Stimulated activated CD8-positive, alpha-beta memory T cell treated with anti-CD3 and anti-CD28 coated beads, Interleukin-4, amount 100 ng/mL, for 24 hours (primary cell): ENCODE measurements at places on chromosomes 11 and 22.

DNA sequence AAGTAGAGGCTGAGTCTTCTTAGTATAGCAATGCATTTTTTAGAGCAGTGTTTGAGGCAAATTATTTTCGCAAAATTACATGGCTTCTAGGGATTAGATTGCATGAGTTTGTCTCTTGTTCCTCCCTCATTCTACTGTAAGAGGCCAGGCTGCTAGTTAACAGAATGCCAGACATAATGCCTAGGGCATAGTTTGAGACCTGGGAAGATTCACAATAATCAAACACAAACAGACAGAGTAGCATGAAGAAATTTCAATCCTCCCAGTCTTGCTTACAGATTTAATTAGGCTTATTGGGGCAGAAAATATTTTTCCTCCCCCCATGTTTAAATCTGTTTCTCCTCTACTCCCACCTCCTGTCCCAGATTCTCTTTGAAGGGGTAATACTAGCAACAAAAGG is 48.3 kb downstream of the ARHGEF12 start:
- DNase-seq = no peak

DNA sequence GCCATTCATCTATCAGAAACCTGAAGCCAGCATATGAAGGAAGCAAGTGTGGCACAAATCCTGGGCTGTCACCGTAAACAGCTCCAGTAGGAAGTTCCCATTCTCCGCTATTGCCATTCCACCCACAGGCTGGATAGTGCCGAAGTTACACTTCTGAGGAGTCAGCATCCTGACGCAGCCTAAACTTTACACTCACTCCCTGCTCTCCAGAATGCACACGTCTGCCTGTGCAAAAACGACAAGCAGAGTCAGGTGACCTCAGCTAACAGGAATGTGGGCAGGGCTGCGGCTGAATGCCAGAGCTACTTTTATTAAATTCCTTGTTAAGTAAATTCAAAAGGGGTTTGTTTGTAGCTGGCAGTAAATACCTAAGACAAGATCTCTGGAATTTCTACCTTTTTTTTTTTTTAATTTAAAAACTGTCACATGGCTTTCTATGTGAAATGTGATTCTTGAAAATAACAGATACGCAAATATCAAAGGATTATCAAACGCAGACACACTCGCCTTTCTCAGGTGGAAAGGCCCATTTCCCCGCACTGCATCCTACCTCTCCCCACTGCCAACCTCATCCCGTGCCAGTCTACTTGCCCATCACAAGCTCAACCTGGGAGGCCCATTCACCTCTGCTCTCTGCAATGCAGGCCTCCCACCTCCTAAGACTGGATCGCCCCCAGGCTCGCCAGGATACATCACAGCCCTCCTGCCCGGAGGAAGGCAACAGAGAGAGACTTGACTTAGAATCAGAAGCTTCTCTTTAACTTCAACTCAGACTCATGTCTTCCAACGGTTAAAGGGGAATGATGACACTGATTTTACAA is 33.5 kb downstream of the NFRKB start:
- no peak for DNase-seq

GRCh38 chr22:17638182-17638431 is 450 bp upstream of the BCL2L13 start:
- DNase-seq = no peak

DNA sequence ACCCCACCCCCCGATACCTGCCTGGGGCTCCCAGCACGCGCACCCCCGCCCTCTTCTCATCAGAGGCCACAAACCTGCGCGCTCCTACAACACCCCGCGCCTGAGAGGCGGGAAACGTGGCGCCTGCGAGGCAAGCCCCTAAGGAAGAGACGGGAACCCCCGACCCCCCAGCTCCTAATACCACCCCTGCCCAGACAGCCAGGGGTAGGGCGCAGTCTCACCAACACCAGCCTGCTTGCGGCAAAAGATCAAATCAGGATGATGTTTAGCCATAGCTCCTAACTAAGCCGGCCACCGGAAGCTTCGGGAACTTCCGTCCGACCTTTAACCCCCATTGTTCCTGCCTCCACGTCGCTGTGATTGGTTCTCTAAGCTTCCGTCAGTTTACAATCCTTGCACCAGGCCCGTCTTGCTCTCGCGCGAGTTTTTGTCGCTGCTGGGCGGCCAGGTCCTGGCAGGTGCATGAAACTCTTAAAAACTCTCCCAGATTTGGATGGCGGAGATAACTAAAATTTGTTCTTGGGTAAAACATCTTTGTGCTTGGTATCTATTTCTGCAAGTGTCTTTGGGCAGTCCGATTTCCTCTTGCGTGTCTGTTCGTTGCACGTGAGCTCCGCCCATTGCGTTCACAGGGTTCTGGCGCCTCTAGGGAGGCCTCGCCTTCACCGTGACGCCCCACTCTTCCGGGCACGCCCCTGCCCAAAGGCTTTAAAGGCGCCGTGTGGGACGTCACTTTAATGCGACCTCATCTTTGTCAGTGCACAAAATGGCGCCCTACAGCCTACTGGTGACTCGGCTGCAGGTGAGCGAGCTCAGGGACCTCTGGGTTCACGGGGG is at the start of the genes ACO2 and PHF5A:
ACO2 (plus strand) TSS at position 737 of the 837 bp plus-strand sequence; CDS start at position 767, 30 bp downstream.
PHF5A (minus strand) TSS at position 312 of the 837 bp plus-strand sequence; CDS start at position 273, 39 bp downstream.
- peak; percentile 97 for DNase-seq

GRCh38 chr22:38824585-38824984 is 19.2 kb downstream of the NPTXR start:
- DNase-seq = peak; percentile 8

DNA sequence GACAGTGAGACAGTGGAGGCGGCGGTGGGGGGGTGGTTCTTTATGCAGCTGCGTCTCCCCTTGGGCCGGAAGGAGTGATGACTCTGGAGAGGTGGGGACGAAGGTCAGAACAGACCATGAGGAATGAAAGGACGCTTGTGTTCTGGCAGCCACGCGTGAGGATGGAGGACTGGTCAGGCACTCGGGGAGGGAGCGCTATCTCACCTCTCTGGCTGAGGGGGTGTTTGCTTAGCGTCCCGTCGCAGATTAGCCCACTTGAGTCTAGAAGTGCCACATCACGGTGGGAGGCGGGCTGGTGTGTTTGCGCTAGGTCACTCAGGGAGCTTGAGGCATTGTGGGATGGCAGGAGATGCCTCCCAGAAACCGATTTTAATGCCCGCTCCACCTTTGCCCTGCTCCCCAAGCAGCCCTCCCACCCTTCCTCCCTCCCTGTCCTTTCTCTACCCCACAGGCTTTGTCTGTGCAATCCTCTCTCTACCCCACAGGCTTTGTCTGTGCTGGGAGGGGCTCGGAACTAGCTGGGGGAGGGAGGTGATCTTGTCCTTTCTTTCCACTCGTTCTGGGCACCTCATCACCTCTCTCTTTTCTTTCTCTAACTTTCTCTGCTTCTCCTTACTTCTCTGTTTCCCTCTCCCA is 97.8 kb downstream of the PKNOX2 start:
- no peak for DNase-seq

DNA sequence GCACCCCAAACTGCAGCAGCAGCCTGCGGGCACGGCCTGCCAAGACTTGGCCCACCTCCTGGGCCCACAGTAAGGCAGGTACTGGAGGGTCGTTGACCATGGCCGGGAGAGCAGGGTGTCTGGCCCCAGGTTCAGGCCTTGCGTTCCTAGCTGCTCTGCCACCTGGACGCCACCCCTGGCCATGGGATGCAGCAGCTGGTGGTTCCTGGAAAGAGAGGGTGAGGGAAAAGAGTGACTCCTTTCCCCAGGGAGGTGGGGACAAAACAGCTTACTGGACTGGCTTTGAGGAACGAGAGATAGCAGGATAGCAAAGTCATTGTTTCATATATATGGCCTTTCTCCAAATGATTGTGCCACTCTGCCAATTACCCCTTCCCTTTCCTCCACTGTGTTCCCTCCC is 1.8 kb downstream of the BSCL2 start:
- no peak for DNase-seq

- no peak for DNase-seq
Observed at GRCh38 chr11:94077552-94078293, 50.9 kb upstream of the PANX1 start.

DNA sequence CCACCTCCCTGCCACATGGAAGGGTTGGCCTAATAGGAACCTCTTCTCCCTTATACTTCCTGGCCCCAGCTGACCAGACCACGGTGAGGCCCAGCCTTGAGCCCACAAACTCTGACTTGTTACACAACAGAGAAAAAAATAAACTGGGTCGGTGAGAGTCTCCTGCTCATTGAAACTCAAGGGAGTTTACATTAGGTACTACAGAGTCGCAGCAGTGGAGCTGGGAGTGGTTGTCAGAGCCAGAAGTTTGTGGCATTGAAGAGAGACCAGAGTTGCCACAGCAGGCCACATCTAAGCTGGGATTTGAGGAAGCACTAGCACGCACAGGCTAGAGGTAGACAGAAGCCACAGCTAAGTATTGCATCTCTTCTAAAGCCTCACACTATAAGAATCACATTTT is 296.2 kb downstream of the DDX10 start:
- DNase-seq = no peak

DNA sequence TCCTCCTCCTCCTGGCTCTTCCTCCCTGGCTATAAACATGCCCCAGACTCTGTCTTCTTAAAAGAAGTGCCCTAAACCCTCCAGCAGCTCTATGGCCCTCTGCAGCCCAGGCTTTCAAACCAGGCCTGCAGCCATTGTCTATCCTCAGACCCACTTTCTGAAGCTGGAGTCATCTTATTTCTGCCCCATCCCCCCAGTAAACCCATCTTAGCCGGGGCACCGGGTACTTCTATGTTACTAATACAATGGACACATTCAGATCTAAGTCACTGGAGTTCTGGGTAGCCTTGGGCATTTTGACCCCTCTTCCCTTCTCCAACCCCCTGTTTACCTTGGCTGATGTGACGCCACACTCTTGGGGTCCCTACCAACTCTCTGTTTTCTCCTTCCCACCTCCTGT is 29.7 kb upstream of the CACNG2 start:
- DNase-seq = no peak

DNA sequence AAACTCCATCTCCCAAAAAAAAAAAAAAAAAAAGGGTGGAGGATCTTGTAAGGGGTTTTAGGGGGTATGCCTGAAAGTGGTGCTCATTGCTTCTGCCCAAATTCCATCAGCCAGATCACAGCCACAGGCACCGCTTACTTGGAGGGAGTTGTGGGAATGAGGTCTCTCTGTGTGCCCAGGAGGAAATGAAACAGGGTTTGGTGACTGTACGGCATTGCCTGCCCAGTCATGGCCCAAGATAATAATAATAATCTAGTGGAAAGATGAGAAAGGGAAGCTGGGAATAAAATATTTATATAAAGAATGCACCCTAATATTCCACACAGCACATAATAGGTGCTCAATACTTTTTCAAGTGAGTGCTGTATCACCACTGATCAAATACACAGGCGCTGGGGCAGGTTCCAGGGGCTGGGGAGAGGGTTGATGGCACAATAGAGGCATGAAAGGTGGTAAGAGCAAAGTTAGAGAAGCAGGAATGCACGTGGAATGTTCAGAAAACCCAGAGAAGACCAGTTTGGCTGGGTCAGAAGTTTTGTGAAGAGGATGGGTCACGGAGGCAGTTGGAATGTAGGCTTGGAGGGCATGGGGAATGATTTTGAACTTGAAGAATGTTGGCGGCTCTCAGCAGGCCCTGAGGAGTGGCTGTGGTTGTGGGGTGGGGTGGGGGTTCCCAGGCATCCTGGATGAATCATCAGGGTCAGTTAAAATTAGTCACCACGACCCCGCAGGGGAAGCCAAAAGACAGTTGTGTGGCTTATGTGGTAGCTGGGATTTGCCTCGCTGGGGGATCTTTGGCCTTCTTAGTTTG is 12.5 kb upstream of the MB start:
- peak; percentile 57 for DNase-seq

GRCh38 chr22:40626851-40627250 is 9.7 kb downstream of the MRTFA start:
- DNase-seq = no peak

DNA sequence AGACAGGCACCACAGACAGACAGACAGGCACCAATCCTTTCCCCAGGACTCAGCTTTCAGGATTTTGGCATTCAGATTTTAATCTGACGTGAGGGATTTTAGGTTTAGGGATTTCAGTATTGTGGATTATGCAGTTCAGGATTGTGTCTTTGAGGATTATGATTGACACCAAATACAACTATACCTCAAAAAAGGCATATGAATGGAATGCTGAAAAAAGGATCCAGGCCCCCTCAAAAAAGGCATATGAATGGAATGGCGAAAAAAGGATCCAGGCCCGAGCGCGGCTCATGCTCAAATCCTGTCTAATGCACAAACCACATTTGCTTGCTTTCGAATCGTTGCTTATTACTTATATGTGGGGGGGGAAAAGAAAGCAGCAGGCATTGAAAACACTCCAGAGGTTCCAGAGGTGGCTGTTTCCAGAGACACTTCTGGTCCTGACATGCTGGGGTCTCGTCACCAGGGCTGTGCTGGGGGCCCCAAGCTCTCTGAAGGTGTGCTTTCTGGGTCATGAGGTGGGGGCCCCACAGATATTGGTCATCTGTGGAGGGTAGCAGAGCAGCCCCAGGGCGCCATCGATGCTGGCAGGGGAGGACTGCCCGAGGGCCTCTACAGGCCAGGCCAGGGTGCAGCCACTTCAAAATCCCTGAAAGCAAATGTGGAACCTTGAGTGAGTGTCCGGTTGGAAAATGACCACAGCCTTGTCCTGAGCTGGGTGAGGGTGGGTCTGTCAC is 16.8 kb upstream of the OSBPL5 start:
- DNase-seq = no peak

DNA sequence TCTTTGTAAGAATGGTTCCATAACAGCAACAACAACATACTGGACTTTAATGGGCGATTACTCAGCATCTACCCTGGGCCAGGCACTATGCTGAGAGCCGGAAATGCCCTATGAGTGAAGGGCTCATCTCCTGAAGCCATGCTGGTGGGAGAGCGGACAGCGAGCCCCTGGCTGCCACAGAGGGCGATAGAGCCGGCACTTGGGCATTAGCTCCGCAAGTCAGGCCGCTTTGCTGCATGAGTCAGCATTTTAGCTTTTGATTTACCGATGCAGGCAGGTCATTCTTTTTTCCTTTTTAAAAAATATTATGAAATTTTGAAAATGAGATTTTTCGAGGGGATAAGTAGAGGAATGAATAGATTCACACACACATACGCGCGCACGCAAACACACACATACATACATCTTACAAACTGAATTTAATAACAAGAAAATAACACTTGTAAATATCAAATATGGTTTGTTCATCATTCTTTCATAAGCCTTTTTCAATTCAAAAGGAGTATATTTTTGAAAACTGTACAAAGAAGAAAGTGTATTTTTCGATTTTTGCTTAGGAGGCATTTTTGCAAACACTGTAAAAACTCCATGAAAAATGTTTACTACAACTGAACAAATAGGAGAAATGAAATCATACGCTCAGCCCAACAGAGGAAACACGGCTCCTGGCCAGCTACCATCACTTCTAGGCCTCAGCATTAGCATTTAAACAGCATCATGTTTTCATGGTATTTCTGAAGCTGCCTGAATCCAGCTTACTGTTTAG is 667.3 kb downstream of the OPCML start:
- no peak for DNase-seq

- DNase-seq = no peak
Observed at GRCh38 chr11:100269516-100269915, 417.6 kb upstream of the ARHGAP42 start.

- no peak for DNase-seq
Observed at GRCh38 chr11:62883673-62884072, 3.0 kb downstream of the SLC3A2 start.
